ENCODE measurements at places on chromosomes 7 and 10.

DNA sequence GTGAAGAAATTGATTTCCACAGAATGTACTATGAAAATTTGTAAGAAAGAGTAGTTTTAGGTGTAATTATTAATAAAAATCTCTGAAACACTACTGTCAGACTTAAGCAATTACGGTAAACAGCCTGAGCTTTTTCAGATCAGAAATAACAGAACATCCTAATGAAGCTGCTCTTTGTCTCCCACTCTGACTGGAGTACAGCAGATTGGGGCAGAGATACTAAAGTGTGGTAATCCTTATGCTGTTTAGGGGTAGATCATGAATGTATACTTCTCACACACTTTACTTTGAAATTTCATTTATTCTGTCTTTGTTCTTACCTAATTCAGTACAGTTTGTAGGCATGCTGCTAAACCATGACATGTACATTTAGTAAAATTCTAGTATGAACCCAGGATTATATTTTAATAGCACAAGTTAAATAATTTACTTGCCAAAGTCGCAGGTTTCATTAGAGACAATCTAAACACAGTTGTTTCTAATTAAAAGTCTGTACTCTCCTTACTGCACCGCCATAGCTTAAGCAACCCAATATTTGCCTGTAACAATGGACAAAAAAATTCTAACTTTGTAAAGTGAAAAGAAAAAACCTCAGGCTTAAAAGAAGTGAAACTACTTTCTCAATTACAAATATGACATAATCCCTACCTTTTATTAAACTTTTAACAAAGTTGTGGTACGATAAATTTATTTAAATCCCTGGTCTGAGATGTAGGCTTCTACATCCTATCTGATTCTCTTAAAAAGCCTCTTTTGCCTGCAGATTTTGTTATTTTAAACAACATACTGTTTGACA, 88.8 kb downstream of the KMT2E start:
- no peak for DNase-seq

DNA sequence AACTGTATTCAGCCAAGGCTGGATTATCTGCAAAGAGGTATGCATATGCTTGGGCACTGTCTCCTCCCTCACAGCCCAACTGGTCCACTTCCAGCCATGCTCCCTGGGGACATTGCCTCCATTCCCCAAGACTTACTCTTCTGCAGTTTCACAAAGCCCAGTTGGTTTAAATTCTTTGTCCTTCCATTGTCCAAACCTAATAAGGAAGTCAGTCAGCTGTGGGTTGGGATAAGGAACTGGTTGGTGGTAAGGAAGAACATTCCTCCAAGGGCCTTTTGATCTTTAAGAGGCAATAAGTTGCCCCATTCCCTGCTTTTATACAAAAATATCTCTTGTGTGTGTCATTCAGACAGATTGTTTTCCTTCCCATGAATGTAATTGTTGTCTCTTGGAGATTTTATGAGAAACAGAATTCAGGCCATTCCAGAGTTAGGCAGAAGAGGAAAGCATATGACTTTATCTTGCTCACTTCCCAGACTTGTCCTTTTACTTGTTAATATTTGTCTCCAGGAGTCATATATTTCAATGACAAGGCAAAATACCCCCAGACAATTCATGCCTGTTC, 673.7 kb downstream of the SUGCT start:
- DNase-seq = no peak

- no peak for DNase-seq
These were observed 167.1 kb upstream of the INHBA start for GRCh38 chr7:41869997-41870396.

- no peak for DNase-seq
These were observed 11.0 kb downstream of the MYOF start for GRCh38 chr10:93471110-93471651.

DNA sequence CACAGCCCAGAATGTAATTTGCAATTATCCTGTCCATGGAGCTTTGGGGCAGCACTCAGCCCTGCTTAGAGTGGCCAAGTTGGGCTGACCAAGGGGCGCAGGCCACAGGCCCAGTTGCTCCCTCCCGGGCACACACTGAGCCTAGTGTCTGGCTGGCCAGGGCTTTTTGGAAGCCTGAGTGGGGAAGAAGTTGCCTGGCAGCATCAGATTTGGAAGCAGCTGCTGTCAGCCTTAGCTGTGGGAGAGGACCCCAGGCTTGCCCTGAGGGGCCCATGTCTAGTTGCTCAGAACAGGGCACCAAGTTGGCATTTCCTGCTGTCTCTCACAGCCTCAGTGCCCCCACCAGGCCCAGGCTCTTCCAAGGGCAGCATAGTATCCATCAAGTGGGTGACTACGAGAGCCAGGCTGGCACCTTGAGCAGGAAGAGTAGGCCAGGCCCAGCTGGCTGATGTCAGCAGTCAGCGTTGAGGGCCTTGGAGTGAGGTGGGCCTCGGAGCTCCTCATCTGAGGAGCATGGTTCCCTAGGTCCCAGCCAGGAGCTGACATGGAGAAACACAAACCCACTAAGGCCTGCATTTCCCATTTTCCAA, 14.4 kb downstream of the ANTXRL start:
- no peak for DNase-seq

All from activated T-cell treated with anti-CD3 and anti-CD28 coated beads for 4 hours (primary cell).